ENCODE measurements at places on chromosomes 6 and 20.

GRCh38 chr6:53979468-53980067 lies 131.7 kb upstream of the MLIP start:
- DNase-seq: no peak

DNA sequence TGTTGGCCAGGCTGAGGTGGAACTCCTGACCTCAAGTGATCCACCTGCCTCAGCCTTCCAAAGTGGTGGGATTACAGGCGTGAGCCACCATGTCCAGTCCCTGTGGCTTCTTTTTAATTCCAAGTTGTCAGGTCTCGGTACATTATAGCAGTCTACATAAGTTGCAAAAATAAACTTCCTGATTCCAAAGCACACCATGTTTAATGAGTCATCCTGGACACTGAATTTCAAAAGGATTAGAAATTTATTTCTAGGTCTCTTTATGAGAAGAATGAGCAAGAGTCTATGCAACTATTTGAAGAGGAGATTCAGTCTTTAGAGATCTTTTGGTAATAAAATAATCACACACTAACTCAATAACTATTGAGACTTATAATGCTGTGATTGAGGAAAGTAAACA lies 63.9 kb upstream of the MCHR2 start:
- no peak for DNase-seq

DNA sequence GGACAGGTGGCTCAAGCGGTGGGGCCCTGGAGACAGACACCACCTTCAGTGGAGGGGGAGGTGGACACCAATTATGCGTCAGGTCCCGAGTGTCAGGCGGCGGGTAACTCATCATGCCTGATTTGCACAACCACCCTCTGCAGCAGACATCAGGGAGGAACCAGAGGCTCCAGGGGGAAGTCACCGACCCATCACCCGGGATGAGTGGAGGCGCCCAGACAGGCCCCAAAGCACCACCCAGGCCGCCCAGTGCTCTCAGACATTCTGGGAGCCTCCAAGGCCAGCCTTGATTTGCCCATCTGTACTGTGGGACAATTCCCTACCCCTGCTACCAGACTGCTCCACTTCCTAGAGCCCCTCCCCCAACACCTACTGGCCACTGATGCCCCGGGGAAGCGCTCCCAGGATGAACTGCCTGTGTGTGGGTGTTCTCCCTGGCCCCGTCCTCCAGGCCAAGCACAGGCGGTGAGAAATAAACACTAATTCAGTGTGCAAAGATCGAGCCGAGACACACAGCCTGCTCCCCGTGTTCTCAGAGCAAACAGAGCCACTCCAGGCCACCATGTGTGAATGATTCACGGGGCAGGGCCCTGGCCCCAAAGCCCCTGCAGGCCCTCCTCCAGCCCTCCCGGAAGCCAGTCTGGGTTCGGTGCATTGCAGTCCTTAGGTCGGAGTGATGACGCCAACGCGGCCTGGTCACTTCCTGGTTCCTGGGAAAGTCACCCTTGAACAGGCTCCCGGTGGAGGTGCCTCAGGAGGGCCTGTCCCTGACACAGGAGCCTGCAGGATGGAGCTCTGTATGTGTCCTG lies 107.2 kb downstream of the ASXL1 start:
- no peak for DNase-seq

DNA sequence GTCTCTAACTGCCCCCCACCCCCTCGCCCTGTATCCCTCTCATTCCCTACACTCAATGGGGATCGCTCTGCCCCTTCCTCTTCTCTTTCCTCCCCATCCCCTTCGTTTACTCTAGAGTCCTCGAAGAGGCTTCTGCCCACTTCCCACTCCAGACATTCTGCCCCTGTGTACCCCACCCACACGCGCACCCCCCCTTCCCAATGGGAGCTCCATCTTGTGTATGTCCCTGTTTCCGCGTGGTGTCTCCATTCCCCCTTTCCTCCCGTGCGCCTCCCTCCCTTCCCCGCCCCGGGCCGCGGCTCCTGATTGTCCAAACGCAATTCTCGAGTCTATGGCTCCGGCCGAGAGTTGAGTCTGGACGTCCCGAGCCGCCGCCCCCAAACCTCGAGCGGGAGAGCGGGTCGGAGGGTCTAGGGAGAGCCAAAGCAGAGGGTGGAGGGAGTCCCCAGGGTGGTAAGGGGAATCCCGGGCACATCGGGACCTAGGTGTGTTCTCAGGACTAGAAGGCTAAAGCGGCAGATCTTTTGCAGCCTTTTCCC lies 679 bp upstream of the RING1 start:
- DNase-seq: no peak

- DNase-seq: no peak
Observed at GRCh38 chr20:56903421-56903820, 274.3 kb downstream of the TFAP2C start.

- no peak for DNase-seq
Observed at GRCh38 chr6:136201732-136202131, 48.4 kb downstream of the MTFR2 start.

DNA sequence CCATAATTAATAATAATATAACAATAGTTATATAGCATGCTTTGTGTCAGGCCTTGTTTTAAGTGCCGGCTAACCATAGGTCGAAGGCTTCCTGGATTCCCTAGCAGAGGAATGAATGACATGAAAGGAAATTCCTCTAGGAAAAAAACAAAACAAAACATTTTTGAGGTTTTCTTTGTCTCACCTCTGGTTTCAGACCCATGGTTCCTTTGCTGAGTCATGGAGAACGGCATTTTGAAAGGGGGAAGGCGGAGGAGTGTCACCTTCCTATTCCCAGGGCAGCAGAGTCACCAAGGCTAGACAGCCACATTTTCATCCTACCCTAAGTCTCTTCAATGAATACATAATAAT lies 25.3 kb upstream of the CCND3 start:
- no peak for DNase-seq

DNA sequence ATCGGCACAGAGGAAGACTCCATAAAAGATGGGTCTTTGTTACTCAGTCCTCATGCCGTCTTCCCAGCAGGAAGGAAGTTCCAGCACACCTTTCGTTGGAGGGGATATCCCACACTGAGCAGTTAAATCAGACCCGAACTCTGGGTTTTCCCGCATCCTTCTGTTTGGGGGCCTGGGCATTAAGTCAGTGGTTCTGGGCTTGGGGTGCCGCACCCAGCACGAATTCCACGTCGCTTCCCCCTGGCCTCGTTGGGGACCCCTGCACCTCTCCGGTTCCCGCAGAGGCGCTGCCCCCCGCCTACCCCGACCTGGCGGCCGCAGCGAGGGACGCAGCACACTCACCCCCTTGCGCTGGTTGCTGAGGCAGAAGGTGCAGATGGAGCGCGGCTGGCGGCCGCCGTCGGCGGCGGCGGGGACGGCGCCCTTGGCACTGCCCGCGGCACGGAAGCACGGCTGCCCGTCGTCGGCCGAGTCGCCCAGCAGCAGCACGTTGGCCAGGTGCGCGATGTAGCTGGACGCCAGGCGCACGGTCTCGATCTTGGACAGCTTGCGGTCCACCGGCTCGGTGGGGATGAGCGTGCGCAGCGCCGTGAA lies 641 bp downstream of the TCF15 start:
- no peak for DNase-seq

- no peak for DNase-seq
Observed at GRCh38 chr6:136445063-136445462, 105.2 kb downstream of the MAP7 start.

GRCh38 chr6:156098839-156099238 lies 643.2 kb upstream of the NOX3 start:
- DNase-seq: no peak

- no peak for DNase-seq
Observed at GRCh38 chr6:101394936-101395335, 1.4 kb downstream of the GRIK2 start.

GRCh38 chr20:41984031-41984430 lies 365.9 kb upstream of the CHD6 start:
- DNase-seq: no peak

- peak; percentile 5 for DNase-seq
Observed at GRCh38 chr6:13526727-13527670, 39.6 kb upstream of the GFOD1 start.

GRCh38 chr6:161439093-161439492 lies 165.2 kb upstream of the AGPAT4 start:
- no peak for DNase-seq

GRCh38 chr6:169714178-169714577 lies 10.1 kb downstream of the PHF10 start:
- no peak for DNase-seq

DNA sequence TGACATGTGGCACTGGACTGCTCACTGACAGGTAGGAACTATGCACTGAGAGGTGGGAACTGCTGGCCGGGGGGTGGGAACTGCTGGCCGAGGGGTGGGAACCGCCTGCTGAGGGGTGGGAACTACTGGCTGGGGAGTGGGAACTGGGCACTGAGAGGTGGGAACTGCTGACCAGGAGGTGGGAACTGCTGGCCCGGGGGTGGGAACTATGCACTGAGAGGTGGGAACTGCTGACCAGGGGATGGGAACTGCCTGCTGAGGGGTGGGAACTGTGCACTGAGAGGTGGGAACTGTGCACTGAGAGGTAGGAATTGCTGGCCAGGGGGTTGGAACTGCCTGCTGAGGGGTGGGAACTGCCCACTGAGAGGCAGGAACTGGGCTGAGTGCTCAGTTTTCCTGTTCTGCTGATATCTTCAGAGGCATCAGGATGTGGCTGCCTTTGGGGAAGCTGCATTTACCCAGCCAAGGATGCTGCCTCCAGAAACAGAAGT lies 90.2 kb downstream of the THBS2 start:
- DNase-seq: no peak

DNA sequence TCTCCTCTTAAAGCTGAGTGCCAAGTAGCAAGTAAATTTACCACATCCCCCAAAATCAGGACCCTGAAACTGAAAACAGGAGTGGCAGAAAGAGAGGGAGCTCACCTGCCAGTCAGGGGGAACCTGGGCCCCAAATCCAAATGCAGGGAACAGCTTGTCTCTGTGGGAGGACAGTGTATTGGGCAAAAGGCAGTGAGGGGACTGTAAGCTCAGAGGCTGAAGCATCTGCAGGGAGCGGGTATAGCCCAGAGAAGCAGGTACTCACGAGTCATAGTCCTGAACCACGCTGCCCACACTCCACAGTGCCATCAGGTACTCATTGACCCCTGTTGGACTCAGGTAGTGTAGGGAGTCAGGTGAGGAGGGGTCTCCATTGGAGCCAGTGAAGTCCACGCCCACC lies 15.0 kb downstream of the SPAG4 start:
- no peak for DNase-seq

DNA sequence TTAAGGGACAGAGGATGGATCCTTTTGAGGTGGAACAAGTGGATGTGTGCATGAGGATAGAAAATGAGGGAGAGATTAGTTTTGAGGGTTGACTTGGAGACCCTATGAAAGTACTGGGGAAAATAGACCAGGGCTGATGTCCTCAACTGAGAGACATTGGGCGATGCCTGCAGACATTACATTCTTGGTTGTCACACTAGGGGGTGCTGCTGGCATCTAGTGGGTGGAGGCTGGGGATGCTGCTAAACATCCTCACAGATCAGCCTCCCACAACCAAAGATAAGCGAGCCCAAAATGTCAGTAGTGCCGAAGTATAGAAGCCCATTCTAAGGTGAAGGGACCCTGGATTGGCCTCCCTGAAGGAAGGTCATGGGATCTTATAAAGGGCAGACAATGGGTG lies 63.3 kb downstream of the MOCS1 start:
- no peak for DNase-seq

- no peak for DNase-seq
Observed at GRCh38 chr6:151808371-151809241, 1.1 kb downstream of the ESR1 start.

DNA sequence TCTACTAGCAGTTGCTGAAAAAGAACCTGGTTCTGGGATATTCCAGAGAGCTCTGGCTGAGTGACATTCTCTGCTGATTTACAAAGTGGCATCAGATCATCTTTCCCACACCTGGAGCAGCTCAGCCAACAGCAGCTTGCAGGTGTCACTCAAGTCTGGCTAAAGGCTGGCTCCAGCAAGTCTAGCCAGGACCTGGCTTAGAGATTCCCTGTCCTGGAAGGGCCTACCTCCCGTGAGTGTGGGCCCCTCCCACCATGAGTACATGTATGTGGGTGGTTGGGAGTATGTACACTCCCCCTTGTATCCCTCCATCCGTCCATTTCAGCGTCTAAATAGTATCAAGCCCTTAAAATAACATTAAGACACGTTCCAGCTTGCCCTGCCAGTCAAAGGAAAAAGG lies 539.3 kb upstream of the ID4 start:
- DNase-seq: no peak

DNA sequence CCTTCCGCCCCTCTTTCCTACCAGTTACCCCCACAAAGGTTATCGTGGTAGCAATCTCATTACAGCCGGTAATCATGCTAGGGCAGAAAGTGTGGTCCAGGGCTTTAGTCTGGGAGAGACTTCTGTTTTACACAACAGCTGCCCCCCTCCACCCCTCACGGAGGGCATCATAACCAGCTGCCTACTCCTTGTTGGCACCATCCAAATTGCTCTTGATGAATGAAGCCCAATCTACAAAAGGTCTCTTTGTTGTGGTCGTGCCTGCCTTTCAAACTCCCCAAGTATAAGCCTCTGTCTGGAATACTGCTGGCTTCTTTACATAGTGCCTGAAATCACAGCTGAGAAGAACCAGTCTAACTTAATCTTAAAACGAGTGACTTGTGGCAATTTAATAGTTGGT lies 157.9 kb downstream of the INSM1 start:
- DNase-seq: no peak

- DNase-seq: no peak
Observed at GRCh38 chr6:84263557-84263956, 36.1 kb upstream of the CEP162 start.

- no peak for DNase-seq
Observed at GRCh38 chr6:139530561-139530960, 156.1 kb upstream of the CITED2 start.

DNA sequence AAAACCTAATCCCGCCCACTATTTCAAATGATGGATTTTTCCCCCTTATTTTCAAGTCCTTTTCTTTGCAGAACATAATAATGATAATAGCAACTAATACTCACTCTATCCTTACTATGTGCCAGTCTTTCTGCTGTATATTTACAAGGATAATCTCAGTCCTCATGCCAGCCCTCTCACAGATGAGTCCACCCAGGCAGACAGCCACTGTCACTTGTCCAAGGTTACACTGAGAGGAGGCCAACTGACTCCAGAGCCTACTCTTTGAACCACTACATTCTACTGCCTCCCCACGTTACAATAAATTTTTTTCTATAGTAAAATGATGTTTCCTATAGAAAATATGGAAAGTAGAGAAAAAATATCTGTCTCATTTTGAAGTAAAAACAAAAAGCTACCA lies 30.9 kb downstream of the ELOVL5 start:
- no peak for DNase-seq

- no peak for DNase-seq
Observed at GRCh38 chr6:24600903-24601302, 45.1 kb downstream of the KIAA0319 start.

GRCh38 chr6:123913863-123914262 lies 110.2 kb downstream of the NKAIN2 start:
- DNase-seq: no peak

DNA sequence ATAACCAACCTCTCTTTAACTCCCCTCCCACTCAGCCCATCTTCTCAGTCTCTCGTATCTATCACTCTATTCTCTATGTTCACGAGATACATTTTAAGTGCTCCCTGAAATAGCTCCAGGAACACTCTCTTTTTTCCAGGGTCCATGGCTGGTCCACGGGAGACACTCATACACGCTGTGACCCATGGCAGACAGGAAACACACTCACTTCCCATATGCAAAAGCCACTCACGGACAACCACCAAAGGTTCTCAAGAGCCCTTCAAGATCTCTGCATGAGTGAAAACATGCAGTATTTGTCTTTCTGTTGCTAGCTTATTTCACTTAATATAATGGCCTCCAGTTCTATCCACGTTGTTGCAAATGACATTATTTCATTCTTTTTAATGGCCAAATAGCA lies 71.4 kb upstream of the PCSK2 start:
- DNase-seq: no peak

Data from activated T-cell treated with anti-CD3 and anti-CD28 coated beads, Interleukin-2, amount 50 U/mL, for 4 hours (primary cell).